Left renal pelvis (tissue), 4 donors: ENCODE measurements at places on chromosomes 1 and 21. TPM values are rescaled to one million over a fixed set of nuclear protein-coding genes. Genes with fewer than 3 reads are reported as not detected.

NUDC gene
- 93.0 TPM for polyA plus RNA-seq

DNA sequence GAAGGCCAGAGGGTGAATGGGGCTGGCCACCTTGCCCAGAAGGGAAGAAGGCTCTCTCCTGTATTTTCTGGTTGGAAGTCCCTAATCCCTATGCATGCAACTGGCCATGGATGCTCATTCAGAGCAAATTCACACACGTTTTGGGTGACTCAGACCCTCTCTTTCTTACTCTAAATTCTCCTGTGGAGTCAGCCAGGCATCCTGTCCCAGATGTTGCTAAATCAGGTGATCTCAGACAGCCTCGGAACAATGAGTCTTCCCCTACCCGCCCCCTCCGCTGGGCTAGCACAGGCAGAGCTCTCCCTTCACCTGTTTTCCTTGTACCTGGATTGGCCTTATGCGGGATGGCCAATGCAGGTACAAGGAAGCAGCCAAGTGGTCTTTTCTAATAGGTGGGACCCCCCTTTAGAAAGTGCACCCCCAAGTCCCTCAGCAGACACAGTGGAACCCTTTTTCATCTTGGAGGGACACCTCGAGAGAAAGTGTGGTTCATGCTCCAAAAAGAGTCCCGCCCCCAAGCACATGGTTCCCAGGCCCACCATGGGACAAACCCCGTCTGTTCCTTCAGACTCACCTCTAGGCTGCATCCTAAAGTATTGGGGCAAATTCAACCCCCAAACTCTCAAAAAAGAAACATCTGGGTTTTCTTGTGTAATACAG is 8.6 kb downstream of the S100A6 start:
- no peak for DNase-seq

DNA sequence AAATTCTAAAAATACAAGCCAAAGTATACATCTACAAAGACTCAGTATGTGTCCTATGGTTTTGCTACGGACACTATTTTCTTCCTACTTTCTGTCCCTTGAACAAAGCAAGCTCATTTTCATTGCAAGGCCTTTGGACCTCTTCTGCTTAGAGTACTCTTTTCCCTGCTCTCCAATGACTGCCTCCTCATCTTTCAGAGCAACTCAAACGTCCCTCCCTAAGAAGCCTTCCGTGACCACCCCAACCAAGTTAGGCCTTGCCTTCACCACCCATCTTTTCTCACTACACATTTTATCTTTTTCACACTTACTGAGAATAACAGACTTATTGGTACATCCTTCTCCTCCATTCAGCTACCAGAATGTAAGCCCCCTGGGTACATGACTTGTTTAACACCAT is 39.9 kb downstream of the ENAH start:
- DNase-seq = no peak

DNA sequence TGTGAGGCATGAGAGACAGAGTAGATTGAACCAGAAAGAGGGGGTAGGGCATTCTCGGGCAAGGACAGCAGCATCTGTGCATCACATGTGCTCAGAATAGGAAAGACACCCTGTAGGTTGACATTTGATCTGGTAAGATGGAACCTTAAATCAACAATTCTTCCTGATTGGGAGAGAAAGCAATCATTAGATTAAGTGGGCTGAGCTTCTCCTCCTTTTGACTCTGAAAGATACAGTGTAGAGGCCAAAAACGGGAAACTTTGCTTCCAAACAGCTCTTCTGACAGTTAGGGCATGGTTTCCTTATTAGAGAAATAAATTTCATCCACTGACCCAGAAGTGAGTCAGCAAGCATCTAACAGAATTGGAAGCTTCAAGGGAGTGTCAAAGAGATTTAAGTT is 9.7 kb downstream of the KIF14 start:
- DNase-seq = no peak

GRCh38 chr1:22830041-22830566 is 119.5 kb downstream of the EPHB2 start:
- no peak for DNase-seq

LRP8 gene
- 7.9 TPM for polyA plus RNA-seq

DNA sequence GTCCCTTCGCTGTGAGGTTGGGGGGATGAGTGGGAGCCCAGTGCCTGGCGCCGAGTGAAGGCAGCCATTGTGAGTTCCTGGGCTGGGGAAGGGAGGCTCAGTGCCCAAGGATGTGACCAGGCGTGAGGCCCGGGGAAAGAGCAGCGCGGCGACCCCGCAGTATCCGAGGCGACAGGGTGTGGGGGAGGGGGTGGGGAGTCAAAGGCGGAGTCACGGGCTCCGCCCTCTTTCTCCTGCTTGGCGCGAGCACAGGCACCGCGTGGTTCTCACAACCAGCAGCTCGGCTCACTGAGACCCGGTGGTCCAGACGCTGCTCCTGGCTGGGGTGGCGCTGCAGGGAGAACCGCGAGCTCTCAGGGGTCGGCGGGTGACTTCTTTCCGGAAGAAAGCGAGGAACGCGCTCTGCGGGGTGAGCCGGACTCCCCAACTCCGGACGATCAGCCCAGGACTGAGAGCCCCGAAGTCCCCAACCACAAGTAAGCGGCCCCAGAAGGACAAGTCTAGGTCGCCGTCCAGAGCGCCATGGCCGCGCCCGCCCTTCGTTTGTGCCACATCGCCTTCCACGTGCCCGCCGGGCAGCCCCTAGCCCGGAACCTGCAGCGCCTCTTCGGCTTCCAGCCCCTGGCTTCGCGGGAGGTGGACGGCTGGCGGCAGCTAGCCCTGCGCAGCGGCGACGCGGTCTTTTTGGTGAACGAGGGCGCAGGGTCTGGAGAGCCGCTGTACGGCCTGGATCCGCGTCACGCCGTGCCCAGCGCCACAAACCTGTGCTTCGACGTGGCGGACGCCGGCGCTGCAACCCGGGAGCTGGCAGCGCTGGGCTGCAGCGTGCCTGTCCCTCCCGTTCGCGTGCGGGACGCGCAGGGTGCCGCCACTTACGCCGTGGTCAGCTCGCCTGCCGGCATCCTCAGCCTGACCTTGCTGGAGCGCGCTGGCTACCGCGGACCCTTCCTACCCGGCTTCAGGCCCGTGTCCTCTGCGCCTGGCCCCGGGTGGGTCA is at the start of gene HPDL:
HPDL (plus strand) TSS at position 269 of the 997 bp plus-strand sequence; CDS start at position 523, 254 bp downstream.
- DNase-seq = peak; percentile 67

AMY2A gene
- polyA plus RNA-seq = 0.10 TPM

DNA sequence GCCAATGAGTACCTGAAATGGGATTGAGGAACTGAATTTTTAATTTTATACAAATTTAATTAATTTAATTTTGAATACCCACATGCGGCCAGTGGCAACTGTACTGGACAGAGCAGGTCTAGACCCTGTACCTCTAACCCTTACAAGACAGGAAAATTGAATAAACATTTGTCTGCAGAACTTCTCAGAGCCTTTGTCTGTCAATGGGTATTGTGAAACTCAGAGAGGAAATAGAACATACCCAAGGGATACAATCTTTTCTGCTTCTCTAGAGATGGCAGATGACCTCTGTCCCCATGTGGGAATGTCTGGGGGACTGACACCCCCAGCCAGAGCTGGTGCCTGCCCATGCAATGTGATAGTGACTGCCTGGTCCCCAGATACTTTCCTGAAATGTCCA is 220.6 kb downstream of the TM2D1 start:
- no peak for DNase-seq

DNA sequence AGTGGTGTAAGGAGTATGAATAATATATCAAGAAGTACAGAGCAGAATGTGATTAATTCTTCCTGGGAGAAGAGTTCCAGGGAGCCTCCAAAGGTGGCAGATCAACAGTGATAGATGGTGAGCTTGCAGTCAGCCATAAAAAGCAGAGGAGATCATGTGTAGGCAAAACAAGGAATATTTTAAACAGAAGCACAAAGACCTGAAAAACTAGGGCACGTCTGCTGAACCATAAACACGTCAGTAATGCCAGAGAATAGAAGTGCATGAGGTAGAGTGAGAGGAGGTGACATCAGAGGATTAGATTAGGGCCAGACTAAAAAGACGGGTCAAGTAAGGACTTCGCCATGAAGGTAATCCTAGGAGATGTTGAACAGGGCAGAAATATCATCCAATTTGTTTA is 151.8 kb downstream of the EIF4G3 start:
- no peak for DNase-seq

GRCh38 chr21:33977721-33978369 is 62.2 kb upstream of the ATP5PO start:
- no peak for DNase-seq
